Stimulated activated CD8-positive, alpha-beta memory T cell treated with anti-CD3 and anti-CD28 coated beads, Interleukin-7, amount 100 ng/mL, for 24 hours (primary cell): ENCODE measurements at places on chromosomes 7 and 10.

DNA sequence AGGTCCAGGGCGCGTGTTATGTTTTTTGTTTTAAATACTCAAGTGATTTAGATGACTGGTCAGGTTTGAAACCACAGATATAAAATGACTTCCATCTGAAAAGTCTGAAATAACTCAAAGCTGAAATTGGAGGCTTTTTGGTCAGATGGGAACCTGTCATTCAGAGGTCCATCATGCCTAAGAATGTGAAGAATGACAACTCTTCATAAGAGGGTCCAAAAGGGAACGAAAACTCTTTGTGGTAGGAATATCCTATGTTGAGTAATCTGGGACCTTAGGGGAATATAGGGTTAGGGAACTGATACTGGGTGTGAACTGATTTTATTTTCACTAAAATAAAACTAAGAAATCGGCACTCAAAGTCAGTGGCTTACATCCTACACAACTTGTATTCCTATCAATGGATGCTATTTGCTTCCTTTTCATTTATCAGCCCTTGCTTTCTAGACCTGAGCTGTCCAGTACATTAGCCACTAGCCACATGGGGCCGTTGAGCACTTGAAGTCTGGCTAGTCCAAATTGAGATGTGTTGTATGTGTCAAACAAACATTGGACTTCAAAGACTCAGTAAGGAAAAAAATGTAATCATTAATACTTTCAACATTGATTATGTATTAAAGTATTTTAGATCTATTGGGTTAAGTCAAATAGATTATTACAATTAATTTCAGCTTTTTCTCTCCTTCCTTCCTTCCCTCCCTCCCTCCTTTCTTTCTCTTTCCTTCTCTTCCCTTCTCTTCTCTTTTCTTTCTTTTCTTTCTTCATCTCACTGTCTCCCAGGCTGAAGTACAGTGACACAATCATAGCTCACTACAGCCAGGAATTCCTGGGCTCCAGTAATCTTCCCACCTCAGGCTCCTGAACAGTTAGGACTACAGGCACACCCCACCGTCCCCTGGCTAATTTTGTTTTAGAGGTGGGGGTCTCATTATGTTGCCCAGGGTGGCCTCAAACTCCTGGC is 56.5 kb upstream of the KDM7A start:
- DNase-seq, result no peak

- no peak for DNase-seq
Measured at GRCh38 chr10:69915215-69915560, 113.5 kb downstream of the COL13A1 start.

DNA sequence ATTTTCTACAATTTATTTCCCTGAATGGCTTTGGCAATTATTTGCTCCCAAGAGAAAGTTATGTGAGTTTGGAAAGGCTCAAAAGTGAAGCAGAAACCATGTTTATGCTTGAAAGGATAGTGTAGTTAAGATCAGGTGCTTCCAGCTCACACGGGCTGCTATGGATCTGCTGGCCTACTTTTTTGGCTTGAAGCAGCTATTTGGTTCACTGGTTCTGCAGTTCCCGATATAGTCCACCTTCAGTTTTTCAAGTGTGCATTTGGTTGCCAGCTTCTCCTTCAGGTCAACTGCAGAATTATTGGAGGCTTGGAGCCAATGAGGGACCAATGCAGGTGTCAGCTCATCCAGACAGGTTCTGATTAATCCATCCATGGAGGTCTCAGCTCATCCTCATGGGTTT is 484.3 kb upstream of the SEMA3A start:
- DNase-seq, result no peak

- no peak for DNase-seq
Measured at GRCh38 chr7:17682586-17682985, 257.7 kb downstream of the SNX13 start.

DNA sequence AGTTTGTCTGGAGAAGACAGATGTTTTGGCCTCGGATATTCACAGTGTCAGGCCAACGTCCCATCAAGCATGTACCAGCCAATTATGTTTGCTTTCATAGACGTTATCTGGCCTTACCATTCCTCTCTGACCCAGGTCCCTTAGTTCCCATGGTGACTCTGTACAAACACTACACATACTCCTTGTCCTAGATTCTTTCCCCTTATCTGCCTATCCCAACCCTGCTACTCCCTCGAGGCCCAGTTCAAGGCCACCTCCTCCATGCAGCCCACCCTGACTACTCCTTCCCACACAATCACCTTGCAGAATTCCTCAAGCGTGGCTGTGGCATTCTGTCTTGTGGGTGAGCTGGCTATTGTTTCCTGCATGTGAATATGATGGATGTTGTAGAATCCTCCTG is 155.2 kb downstream of the PRKAG2 start:
- no peak for DNase-seq

GRCh38 chr10:80444646-80445319 is 9.3 kb upstream of the TSPAN14 start:
- no peak for DNase-seq

GRCh38 chr7:140732416-140732815 is 35.9 kb downstream of the NDUFB2 start:
- no peak for DNase-seq

GRCh38 chr10:132516771-132517725 is 20.5 kb upstream of the INPP5A start:
- DNase-seq, result no peak

GRCh38 chr7:95925971-95926370 is 153.6 kb downstream of the DYNC1I1 start:
- DNase-seq, result no peak

- DNase-seq, result no peak
Measured at GRCh38 chr7:25557930-25558329, 329.6 kb upstream of the NPVF start.

DNA sequence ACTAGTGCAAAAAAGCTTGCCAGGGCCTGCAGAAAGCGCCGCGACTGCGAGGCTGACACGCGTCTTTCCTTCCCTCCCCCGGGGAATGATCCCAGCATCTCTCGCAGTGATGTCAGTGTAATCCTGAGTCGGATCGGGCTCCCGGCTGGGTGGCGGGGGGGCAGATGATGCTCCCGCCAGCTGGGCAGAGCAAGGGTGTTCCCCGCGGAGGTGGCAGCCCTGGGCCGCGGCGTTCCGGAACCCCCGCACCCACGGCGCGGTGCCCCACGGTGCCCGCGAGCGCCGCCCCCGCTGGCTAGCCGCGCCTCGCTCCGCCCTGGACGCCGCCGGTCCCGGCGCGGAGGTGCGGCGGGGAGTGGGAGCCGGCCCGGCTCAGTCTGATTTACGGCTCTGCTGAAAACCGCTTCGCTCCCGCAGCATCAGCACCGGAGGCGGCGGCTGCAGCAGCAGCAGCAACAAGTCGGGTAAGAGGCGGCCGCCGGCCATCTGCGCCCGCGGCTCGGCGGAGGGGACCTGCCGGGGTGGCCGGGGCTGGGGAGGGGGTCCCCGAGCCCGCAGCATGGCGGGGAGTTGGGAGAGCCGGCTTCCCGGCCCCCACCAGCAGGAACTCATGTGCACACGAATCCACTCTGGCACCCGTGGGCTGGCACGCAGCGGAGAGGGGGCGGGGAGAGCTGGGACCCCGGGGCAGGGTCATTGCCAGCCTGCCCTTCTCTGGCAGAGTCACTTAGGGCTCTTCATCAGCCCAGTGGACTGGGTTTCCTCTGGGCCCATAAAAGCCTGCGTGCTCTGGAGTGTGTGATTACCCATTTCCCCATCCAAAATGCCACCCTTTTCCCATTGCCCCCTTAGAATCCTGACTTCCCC is at the start of gene ZNF365:
TSS of gene ZNF365 (plus strand) at position 375 of the 867 bp plus-strand sequence. CDS start 1,825 bp downstream, outside the sequence.
- DNase-seq, result no peak

GRCh38 chr10:28910956-28911355 is 233.6 kb downstream of the BAMBI start:
- DNase-seq, result no peak

GRCh38 chr10:92553959-92554358 is 19.9 kb downstream of the IDE start:
- no peak for DNase-seq

- no peak for DNase-seq
Measured at GRCh38 chr10:78455811-78456210, 422.1 kb downstream of the RPS24 start.

GRCh38 chr10:80197972-80198916 is 7.1 kb downstream of the ANXA11 start:
- DNase-seq, result no peak

DNA sequence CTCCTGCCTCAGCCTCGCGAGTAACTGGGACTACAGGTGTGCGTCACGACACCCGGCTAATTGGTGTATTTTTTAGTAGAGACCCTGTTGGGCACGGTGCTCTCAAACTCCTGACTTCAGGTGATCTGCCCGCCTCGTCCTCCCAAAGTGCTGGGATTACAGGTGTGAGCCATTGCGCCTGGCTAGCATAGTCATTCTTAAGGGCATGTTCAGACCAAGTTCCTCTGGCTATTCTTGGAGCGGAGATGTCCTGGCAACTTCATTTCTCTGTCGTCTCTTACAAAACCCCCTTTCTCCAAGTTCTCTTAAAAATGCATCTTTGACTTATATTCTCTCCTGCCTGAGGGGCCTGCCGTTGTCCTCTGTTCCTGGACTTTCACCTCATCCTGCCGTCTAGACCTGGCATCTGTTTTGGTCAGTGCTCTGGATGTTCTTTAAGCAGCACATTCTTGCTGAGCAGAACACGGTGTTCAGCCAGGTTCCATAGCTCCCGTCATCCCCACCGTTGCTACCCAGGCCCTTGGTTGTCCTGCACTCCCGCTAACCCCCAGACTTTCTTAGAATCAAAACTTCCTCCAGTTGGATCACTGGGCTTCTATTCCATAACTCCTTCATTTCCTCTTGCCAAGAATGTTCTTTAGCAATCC is 509.9 kb upstream of the GALNT17 start:
- no peak for DNase-seq

- no peak for DNase-seq
Measured at GRCh38 chr7:30918676-30919075, 7.0 kb downstream of the AQP1 start.

- DNase-seq, result no peak
Measured at GRCh38 chr10:16976803-16977202, 152.8 kb downstream of the CUBN start.

- no peak for DNase-seq
Measured at GRCh38 chr10:35640951-35641675, 983 bp downstream of the FZD8 start.

DNA sequence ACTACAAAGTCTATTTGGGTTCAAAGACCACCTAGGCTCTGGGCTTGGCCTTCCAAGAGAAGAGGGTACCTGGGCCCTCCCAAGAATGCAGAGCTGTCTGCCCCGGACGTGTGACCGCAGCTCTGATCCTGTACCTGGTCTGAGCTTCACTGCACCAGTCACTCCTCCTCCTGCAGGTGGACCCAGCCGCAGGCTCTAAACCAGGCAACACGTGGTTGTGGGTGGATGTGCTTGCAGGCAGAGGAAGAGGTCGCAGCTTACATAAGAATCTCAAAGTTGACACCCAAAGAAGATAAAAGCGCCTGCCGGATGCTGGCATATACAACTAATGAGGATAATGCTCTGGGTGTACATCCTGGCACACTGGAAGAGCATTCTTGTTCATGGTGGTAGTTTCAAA is 9.4 kb upstream of the PFKP start:
- DNase-seq, result no peak

DNA sequence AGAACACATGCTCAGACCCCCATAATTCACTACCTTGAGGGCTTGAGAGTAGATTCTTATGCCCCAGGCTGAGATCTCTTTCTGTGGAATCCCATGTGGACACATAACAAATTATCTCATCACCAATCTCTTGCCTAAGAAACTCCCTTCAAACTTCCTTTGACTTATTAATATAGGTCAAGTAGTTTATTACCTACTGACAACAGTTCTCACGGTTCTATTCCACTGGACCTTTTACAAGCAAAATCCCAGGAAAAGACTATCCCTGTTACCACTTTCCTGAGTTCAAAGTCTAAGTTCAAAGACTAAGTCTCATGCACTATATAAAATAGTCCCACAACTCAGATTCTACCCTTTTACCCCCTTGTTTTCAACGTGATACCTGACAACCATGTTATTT is 754.7 kb downstream of the SUGCT start:
- no peak for DNase-seq

DNA sequence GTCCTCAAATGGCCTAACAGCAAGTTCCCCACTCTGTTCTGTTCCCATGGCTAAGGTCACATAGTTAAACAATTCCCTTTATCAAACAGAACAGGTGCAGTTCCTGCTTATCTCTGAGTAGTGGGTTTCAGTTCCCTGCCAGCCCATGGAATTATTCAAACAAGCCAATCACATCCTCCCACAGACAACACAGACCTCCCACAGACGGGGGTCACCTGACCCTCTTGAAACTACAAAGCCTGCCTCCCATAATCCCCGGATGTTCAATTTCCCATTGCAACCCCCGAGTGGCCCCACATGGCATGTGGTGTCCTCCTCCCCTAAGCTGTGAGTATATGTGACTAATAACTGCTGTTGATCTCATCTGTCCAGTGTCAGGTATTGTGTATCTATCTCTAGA is 64.1 kb downstream of the TMEM168 start:
- DNase-seq, result no peak

- DNase-seq, result no peak
Measured at GRCh38 chr10:600876-601659, 88.4 kb downstream of the DIP2C start.

- DNase-seq, result no peak
Measured at GRCh38 chr7:111392294-111392693, 170.0 kb downstream of the IMMP2L start.

DNA sequence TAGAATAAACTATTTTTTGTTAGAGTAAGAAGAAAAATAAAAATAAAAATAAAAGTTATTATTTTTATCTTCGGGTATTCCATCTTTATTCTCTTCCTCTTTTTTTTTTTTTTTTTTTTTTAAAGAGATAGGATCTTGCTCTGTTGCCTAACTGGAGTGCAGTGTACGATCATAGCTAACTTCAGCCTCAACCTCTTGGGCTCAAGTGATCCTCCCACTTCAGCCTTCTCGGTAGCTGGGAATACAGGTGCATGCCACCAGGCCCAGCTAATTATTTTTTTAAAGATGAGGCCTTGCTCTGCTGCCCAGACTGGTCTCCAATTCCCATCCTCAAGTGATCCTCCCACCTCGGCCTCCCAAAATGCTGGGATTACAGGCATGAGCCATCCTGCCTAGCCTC is 15.4 kb downstream of the STAM start:
- DNase-seq, result no peak

DNA sequence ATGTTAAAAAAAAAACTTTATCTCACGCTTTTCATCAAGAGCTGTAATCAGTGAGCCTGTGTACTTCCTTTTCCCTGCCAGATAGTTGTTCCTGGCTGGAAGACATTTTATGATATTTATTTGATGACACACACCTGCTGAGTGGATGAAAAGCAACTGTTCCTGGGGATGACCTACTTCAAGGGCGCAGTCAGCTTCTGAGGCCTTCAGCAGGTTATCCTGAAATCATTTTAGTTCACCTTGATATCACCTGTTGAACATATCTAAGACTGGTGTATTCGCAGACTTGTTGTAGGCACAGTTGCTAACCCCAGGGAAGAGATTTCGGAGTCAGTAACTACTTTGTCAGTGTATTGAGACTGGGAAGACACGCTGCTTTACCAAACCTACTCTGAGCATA is 234.5 kb upstream of the TCF7L2 start:
- DNase-seq, result no peak

GRCh38 chr10:110410329-110411046 is 87.2 kb upstream of the DUSP5 start:
- DNase-seq, result no peak

GRCh38 chr10:44243851-44244510 is 140.9 kb downstream of the CXCL12 start:
- no peak for DNase-seq

GRCh38 chr7:112422842-112423496 is 27.3 kb upstream of the IFRD1 start:
- no peak for DNase-seq
